T-helper 17 cell (primary cell): ENCODE measurements at places on chromosomes 1 and 21.

- DNase-seq: no peak
Measured at GRCh38 chr21:32977216-32977615, 48.5 kb upstream of the OLIG2 start.

DNA sequence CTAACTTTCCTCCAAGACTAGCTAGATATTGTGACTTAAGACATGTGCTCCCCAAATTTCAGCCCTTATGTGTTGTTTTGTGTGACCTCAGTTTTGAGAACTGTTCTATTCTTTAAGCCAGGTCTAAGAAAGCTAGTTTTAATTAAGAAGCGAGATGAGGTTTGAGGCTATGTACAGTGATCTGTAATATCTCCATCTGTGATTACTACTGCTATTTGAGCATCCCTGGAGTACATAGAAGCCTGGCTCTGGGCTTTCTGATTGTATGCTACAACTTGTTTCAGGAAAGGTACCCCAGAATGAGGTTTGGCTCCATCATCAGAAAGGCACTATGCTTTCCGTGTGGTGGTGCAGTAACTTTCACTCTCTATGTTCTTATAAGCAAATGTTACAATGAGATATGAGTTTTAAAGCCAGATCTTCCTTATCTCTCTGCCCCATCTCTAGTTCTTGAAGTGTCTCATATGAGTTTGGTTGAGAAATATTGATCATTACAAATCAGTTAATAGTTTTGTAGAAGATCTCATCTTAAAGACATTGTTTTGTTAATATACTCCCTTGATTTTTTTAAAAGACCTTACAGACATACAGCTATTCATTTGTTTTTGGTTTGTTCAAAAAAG lies 605 bp downstream of the RGS4 start:
- no peak for DNase-seq

- DNase-seq: no peak
Measured at GRCh38 chr1:65942476-65942875, 149.8 kb downstream of the PDE4B start.

GRCh38 chr1:156356262-156356874 lies 12.6 kb upstream of the RHBG start:
- DNase-seq: no peak

GRCh38 chr1:170200161-170200560 lies 54.4 kb downstream of the NTMT2 start:
- no peak for DNase-seq

DNA sequence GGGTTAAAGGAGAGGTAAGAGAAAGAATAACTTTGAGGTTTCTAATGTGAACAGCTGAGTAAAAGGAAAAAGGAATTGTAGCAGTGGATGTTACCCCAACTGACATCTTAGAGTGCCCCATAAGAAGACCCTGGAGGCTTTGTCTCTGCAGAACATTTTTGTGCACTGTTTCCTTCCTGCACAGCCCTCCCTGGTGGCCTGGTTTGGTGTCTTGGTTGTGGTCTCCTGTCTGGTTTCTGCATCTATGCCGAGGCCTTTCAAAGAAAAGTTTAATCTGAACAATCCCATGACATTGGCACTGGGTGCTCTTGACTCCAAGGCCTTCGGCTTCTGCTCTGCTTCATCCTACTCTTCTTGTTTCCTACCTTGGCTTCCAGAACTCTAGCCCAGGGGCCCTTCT lies 57.8 kb downstream of the RHOU start:
- DNase-seq: no peak

DNA sequence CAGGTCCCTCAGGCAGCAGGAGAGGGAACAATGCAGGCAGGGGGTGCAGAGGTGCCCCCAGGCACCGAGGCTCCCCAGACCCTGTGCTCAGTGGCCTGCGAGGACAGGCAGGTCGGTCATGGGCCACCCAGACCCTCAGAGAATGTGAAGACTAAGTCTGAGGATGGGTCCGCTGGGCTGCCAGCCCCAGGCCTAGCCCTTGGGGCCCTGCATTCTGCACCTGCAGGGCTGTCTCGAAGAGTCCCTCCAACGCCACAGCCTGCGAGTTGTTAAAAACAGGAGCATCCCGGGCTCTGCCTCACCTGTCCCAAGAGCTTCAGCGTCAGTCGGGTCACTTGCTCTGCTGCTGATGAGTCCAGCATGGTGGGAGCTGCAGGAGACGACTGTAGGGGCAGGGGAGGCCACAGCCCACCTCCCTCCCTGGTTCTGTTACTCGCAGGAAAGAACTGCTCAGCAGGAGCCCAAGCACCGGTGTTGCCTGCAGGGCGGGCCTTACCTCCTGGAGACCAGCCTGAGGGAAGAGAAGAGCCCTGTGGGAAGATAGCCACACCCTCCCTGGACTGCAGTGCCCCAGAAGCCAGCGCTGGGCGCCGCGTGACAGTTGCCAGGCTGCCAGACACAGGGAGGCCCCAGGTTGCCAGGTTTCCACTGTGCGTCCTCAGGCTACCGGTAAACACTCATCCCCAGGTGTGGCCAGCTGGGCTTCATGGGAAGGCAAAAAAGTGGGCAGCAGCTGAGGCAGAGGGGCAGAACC lies 5.8 kb downstream of the C21orf58 start:
- DNase-seq: no peak

DNA sequence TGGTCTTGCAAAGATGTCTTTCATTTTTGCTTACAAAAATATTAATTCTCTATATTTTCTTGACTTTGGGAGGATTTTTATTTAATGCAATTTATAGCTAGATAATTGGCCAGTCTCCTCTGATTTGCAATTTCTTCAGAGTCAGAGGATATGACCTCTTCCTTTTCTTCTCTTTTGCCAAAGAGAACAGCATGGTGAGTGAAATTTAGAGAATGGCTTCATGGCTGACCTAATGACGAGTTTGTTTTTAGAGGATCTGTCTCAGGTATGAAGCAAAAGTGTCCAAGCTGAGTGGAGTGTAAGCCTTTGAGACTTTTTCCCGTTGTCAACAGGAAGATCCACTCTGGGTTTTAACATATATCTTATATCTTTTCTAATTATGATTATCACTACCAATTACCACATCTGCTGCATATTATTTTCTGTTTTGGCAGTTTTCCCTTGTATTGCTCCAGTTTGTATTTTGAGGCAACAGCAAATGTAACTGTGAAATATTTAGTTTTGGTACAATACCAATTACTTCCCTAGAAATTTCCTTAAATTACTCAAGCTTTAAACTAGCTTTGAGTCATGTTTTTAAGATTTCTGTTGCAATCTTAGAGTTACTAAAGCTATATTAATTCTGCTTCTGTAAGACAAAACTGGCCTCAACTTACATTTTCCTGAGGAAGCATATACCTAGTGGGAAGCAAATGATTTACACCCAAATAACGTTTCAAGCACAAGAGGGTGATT lies 332.8 kb upstream of the ZRANB2 start:
- no peak for DNase-seq

GRCh38 chr1:220294846-220295301 lies 22.6 kb upstream of the RAB3GAP2 start:
- DNase-seq: no peak

GRCh38 chr1:70641868-70642267 lies 230.8 kb downstream of the CTH start:
- no peak for DNase-seq

GRCh38 chr21:35333831-35334618 lies 284.9 kb upstream of the RUNX1 start:
- no peak for DNase-seq

- peak; percentile 22 for DNase-seq
Measured at GRCh38 chr21:14533499-14534428, 12.4 kb downstream of the SAMSN1 start.

- no peak for DNase-seq
Measured at GRCh38 chr1:14915356-14916054, 238.0 kb upstream of the TMEM51 start.

DNA sequence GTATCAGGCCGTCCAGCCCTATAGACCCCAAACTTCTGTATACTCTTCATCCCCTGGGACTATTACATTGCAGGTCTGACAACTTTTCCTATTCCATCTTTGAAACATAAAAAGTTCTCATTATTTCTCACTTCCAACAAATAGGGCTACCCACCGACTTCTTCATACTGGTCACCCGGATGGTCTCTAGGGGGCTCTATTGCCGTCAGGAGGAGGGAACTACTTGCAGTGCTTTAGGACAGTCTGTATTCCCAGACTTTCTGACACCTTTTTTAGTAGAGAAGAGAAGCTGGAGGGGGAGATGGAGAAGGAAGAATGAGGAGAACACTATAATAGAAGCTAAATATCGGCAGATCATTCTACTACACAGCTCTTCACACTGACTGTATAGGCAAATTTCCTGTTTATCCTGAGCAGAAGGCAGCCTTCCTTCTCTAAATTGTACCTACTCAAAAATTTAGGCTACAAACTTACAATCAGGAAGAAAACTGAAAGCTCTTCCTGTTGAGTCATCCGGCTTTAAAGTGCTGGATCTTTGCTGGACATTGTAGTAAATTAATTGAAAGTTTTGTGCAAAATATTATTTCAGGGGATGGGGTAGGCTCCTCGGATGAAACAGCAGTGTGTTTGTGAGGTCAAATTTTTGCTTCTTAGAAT lies 54.6 kb downstream of the CDC7 start:
- no peak for DNase-seq

GRCh38 chr1:16954579-16954978 lies 25.8 kb downstream of the MFAP2 start:
- no peak for DNase-seq

- DNase-seq: no peak
Measured at GRCh38 chr1:168861421-168862004, 132.5 kb upstream of the DPT start.

DNA sequence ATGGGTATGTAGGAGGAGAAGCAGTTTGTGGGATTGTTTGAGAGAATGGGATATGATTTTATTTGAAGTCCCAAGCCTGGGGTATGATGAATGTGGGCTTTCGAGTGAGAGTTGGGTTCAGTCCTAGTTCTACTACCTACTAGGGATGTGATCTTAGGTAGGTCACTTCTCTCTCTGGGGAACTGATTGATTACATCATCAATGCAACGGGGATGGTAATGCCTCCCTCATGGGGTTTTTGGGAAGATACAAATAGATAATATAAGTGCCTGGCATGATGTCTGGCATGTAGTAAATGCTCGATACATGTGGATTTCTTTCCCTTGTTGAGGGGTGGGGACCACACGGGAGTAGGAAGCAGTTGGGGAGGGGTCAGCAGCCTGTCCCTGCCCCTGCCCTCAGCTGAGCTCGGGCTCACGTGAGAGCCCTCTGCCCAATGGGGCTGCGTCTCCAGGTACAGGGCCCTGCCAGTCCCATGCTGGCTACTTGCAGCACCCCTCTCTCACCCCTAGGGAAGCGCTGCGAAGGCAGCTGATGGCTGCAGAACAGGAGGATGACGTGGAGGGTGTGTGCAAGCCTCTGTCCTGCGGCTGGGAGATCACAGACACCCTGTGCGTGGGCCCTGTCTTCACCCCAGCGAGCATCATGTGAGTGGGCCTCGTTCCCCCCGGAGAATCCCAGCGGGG lies 38.7 kb downstream of the AZIN2 start:
- DNase-seq: no peak

GRCh38 chr21:15204140-15204969 lies 139.6 kb upstream of the NRIP1 start:
- DNase-seq: no peak

- DNase-seq: no peak
Measured at GRCh38 chr1:66505671-66506392, 28.1 kb upstream of the SGIP1 start.

- no peak for DNase-seq
Measured at GRCh38 chr1:98700228-98700627, 38.7 kb downstream of the SNX7 start.

GRCh38 chr1:177958092-177958491 lies 11.8 kb downstream of the SEC16B start:
- DNase-seq: no peak

GRCh38 chr1:1582585-1583346 lies 8.1 kb upstream of the SSU72 start:
- DNase-seq: no peak

- no peak for DNase-seq
Measured at GRCh38 chr21:32828908-32829307, 57.4 kb upstream of the PAXBP1 start.

DNA sequence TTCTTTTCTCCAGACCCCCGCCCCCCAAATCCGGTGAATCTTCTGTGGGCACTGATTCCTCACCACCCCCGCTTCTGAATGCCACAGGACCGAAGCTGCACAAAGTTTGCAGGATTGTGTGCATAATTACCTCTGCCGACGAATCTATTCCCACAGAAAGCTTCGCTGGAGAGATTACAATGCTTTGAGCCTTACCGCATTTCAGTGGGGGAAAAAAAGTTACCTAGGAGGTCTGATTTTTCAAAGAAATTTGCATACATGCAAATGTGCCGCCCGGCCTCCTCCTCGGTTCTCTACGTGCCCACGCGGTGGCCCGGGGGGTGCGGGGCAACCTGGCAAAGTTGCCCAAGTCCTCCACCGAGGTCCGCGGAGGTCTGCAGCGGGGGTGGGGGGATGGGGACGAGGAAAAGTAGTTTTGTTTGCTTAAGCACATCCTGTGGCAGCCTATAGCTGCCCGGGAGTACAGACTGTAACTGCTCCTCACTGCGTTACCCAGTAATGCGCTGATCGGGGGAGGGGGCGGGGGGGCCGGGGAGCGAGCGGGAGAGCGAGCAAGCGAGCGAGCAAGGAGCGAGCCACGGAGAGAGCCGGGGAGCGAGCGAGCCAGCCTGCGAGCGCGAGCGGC lies 563 bp upstream of the NFIA start:
- peak; percentile 11 for DNase-seq

DNA sequence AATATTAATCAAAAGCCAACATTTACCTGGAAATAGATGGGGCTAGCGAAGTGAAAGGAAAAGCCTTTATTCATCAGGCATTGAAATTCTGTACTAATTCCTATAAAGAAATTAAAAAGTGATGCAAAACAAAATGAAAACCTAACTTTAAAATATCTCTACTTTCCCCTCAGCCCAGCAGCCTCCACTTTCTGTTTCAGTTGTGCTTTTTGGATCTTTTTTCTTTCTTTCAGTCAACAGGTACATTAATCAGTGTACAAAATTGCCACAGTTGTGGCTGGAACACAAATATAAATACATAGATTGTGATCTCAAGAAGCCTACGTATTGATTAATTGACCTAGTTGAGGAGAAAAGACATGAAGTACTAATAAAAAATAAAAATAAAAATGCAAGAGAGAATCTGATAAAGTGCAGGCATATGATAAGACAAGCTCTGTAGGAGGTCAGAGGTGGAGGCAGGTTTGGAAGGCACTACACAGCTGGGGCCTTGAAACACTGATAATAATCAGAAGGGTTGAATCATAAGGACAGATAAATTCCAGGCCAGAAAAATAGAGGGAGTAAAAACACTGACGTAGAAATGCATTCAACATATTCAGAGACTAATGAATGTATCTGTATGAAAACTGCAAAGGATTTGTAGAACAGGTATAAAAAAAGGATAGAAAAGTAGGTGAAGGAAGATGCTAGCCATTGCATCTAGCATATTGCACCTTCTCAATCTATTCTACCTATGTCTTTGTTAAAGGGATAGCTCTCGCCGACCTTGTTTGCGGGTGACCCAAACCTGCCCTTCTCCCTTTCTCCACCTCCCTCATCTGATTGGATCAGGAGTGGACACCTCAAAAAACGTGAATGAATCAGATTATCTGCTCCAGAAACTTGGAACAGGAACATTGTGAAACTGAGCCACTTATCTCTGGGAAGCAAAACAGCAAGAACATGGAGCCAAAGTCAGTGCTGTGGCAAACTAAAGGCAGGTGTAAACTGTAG lies 607.8 kb upstream of the ADGRL2 start:
- no peak for DNase-seq

- no peak for DNase-seq
Measured at GRCh38 chr1:37647281-37647680, 12.6 kb upstream of the RSPO1 start.
